ENCODE measurements at places on chromosomes 16 and 17.

DNA sequence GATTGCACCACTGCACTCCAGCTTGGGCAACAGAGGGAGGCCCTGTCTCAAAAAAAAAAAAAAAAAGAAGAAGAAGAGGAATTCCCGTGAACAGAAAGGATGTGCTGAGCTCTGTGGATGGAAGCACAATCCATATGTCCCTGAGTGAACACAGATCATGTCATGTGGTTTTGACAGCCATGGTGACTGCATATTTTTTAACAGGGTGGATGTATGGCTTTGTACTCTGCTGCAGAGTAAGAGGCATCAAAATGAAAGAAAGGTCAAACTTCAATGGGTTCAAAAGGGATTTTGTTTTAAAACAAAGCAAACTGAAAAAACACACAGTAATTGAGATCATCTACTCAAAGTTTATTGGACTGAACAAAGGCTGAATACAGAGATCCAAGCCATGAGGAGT is 31.5 kb downstream of the MXRA7 start:
- DNase-seq, result no peak

- DNase-seq, result no peak
These were observed 262.6 kb downstream of the MAP2K6 start for GRCh38 chr17:69677130-69677529.

GRCh38 chr16:65392806-65393565 is 271.1 kb upstream of the CDH11 start:
- DNase-seq, result no peak

GRCh38 chr17:41939044-41939692 is 8.8 kb downstream of the ODAD4 start:
- DNase-seq, result no peak

DNA sequence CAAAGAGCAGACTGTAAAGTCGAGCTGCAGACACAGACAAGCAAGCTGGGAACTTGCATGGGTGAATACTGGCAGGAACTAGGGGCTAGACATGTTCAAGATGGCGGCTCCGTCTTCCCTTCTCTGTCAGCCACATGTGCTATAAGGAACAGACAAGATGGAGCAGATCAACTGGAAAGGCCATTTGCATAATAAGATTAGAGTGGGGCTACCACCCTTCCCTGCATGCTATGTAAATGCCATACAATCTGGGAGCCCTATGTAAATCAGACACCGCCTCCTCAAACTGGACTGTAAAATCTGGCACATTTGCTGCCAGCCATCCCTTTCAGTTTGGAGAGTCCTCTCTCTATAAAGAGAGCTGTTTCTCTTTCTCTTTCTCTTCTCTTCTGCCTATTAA is 640.1 kb upstream of the CDH8 start:
- no peak for DNase-seq

DNA sequence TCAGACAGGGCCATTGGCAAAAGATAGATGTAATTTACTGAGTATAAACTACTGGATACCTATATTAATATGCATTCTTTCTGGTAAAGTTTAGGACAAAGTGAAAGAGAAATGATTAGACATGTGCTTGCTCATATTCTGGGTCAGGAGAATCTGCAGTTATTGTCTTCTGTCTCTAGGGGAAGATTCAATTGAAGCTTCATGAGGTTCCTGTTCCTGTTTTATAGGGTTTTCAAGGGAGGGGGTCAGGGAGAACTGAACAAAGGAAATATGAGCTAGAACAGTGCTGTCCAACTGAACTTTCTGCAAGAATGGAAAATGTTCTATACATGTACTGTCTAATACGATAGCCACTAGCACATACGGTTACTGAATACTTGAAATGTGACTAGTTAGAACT is 59.3 kb upstream of the CORO6 start:
- DNase-seq, result no peak

DNA sequence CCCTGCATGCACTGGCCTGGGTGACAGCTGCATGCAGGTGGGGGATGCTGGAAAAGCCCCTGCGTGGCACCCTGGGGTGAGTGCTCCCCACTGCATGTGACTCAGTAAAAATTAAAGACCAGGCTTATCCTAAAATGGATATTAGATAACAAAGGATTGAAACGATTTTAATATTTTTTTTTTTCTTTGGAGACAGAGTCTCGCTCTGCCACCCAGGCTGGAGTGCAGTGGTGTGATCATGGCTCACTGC is 334.9 kb downstream of the C16orf95 start:
- DNase-seq, result no peak
